Upper lobe of left lung (tissue), 6 donors: ENCODE measurements at places on chromosomes 7 and 10. TPM values are rescaled to one million over a fixed set of nuclear protein-coding genes. Genes with fewer than 3 reads are reported as not detected.

DNA sequence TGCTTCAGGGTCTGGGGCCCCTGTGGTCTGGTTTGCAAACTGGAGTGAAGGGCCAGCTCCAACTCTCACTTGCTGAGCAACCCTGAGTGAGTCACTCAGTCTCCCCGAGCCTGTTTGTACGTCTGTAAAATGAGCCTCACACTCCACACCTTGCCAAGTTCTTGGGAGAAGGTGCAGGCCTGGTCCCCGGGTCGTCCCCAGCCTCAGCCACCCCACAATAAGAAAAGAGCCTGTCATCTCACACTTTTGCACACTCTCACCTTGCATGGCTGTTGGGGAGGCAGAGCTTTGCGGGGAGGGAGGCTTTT lies 5.2 kb downstream of the GRIFIN start:
- DNase-seq = no peak

DNA sequence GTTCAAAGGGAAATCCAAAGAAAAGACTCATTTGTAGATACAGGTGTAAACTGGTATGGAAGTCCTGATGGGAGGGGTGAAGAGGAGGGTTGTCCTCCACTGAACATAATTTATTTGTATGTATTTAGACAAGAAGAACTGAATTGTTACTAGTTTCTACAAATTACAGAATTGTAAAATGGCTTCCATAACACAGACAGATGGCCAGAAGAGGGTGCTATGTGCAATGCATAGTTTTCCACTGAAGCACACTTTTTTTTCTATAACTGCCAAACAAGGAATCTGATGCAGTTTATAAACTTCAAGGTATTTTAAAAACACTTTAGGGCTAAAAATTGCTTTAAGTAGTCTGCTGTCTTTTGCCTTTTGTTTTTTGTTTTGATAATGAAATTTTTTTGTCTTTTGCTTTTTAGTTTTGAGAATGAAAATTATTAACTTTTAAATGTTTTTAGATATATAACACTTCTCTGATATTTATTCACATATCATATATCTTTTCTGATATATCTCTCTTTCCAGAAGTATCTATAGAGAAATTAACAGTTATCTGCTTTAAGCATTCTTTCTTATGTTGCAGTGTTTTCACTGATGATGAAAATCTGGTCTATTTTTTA lies 58.5 kb downstream of the PHYHIPL start:
- DNase-seq = no peak

CRHR2 gene
- 1.0 TPM for total RNA-seq

PKD2L1 gene
- 8.4 TPM for total RNA-seq

- DNase-seq = no peak
These were observed 12.4 kb downstream of the SRGN start for GRCh38 chr10:69100136-69100872.

GRCh38 chr7:106110885-106111654 lies 1.0 kb downstream of the SYPL1 start:
- no peak for DNase-seq

DNA sequence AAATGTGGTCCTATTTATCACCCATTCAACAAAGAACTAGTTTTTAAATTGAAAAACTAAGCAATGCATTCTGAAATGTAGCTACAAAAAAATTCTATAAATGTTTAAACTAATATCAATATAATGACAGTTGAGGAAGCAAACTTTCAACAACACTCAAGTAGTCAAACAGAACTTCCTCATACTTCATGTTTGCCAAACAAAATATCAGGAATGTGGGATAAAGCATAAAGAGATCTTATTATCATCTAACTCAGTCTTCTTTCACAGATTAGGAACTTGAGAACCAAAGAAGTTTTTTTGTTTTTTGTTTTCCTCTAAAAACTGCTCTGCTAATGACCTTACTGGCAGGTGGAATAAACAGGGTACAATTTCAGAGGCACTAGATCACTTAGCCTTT lies 116.2 kb downstream of the JAZF1 start:
- no peak for DNase-seq

SLC26A3 gene
- not detected for total RNA-seq

- no peak for DNase-seq
These were observed 4.6 kb downstream of the ARPC1B start for GRCh38 chr7:99379043-99379577.

GRCh38 chr7:74040101-74040790 lies 12.3 kb downstream of the ELN start:
- no peak for DNase-seq
